ENCODE measurements at places on chromosomes 7 and 10.
A peak's percentile ranks its signal among the peaks of the same experiment; 100 is the strongest.

DNA sequence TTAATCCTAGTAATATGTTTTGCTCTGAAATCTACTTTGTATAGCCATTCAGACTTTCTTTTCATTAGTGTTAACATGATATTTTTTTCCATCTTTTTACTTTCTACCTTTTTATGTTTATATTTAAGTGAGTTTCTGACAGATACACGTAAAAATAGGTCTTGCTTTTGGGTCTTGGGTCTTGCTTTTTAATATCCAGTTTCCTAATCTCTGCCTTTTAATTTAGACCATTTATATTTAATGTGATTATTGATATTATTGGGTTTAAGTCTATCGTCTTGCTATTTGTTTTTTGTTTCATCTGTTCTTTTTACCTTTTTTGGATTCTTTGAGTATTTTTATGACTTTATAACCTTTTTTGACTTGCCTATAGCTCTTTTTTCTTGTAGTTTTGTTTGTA is 7.9 kb downstream of the PHTF2 start:
- DNase-seq: no peak

DNA sequence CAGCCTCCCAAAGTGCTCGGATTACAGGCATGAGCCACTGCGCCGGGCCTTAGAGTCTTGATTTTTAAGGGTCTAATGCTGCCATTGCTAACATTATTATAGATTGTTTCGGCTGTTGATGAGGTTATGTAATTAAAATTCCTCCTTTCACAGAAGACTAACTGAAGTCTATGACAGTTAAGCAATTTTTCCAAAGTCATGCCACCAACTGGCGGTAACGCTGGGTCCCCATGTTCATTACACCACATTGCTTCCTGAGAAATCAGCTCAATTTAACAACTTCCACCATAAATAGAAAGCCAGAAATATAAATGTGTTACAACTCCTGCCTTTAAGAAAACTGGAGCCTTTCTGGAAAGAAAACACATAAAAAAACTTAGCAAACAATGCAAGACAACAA is 3.5 kb downstream of the ERLIN1 start:
- DNase-seq: no peak

DNA sequence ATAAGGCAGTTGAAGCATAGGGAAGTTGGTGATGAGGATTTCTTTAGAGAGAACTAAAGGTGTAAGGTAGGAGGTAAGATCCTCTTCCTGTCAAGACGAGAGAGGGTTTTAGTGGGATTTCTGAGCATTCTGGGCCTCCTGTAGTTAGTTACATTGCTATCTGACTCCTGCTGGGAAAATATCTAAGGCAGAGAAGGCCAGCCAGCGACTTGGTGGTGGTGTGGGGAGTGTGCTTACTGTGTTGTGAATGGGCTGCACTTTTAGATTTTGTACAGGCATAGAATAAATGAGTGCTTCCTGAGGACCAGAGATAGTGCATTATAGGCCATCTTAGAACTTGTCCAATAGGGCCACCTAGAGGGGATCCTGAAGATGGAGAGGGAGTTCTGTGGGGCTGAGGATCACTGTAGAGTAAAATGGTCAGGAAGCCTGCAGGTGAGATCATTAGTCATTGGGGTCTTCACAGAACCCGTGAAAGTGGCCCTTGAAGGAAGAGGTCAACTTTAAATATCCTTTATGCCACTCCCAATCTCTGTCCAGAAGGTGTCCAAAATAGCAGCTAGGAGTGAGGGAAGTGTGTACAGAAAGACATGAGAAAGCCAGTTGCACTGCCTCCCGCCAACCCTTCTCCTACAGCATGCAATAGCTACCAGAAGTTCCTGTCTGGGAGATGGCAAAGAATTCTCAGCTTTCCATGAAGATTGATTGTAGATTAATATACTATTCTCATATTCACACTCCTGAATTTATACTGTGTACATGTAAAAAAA is 266.6 kb downstream of the POLR1F start:
- DNase-seq: peak; percentile 55

DNA sequence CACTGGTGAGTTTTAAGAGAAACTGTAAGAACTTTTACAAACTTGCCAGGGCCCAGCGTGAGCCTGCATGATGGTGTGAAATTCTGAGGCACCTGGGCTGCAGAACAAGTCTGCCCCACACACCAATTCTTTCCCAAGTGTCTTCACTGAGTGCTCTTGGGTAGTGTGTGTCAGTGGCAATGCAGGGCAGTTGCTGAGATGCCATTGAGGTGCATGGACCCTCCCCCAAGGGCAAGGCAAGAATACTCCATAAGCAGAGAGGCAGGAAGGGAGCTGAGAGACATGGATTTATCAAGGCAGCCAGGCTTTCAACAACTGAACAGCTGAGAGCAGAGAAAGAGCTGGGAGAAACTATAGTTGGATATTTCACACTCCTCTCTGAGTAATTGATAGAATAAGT is 801.2 kb downstream of the GRID1 start:
- DNase-seq: no peak

DNA sequence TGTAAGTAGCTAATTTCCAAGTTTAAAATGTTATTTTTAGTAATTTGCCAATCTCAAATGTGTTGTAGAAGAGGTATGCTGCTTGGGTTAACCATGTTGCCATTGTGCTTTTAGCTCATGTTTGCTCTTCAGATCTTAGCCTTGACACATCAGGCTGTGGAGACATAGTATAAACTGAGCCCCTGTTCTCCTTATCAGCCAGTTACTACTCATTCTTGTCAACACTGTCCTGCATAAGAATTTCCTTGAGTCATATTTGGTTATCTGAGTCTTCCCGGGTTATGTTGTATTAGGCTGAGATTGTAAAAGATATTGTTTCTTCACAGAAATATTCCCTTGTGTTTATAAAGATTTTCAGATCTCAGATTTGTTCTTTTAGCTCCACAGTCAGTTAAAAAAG is 4.1 kb downstream of the SSBP1 start:
- no peak for DNase-seq

GRCh38 chr7:124692425-124692824 is 73.2 kb downstream of the GPR37 start:
- no peak for DNase-seq

- DNase-seq: no peak
These were observed 73.1 kb downstream of the LANCL2 start for GRCh38 chr7:55438085-55438756.

DNA sequence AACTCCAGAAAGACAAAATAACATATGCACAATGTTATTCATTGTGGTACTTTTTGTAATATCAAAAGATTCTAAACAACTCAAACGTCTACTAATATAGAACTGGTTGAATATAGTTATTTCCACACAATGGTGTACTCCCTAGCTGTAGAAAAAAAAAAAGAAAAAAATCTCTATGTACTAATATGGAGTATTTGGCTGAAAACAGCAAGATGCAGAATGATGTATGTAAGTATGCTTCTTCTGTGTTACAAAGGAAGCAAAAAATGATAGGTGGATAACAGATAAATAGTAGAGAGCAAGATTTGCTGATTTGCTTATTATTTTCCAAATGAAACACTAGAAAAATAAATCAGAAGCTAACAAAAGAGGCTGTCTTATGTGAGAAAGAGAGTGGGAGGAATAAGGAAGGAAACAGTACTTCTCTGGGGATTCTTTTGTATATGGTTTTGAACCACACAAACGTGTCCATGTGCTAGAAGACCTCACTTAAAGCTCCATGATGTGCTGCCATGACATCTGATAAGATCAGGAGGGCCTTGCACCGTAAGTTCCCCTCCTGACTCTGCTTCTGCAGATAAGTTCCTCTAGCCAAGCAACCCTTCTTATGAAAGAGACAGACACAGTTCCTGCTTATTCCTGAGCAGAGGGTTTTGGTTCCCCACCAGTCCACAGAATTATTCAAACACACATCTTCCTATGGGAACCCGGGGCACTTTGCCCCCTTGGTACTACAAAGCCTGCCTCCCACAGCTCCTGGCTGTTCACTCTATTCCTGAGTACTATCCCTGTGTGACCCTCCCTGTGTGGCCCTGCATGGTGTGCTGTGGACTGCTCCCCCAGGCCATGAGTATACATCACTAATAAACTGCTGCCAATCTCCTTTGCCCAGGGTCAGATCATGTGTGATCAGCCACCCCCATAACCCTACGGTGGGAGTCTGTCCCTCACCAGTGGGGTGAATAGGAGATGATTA is 159.1 kb downstream of the CCDC71L start:
- no peak for DNase-seq

DNA sequence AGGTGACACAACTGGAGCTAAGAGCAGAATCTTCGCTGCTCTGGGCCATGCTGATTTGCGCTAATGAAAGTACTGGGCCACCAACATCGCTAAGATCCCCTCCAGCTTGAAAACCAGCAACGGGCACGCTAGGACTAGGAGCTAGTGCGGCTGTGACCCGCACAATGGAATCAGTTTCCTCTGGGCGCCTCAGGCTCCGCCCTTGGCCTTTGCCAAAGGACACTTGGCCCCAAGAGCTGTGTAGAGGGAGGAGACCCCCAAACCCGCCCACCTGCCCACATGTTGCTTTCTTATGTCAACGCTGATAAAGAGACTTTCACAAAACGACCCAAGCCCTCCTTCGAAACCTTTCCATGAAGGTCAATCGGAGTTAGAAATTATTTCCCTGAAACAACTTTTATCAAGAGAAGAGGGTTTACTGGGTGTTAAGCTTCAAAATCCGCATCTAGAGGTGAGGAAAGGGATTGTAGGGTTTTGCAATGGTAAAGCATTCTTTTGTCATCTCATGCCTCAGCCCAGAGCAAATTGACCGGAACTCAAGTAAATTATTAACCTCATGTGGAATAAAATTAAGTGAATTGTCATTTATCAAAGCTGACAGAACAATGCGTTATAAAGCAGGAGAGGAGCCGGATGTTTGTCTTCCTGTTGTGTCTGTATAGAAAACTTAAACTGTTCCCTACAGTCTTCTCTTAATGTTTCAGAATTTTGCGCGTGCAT is 9.4 kb downstream of the ABCB5 start:
- DNase-seq: peak; percentile 39

DNA sequence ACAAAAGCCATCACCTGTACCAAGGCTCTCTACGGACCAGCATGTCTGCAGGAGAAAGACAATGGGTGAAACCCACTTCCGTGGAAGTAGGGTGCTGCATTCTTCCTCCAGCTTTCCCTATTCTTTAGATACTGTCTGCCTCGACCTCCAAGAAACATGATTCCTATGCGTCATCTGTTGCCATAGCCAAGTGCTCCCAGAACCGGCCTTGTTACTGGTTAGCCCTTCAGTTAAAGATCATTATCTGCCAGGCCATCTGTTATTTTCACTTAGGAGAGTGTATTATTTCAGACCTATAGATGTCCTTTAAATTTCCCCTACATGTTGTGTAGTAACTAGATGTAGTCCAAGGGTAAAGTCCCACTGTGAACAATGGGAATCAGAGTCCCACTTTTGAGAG is 89.0 kb upstream of the KIAA1217 start:
- DNase-seq: no peak

- DNase-seq: no peak
These were observed 2.4 kb downstream of the ZNF3 start for GRCh38 chr7:100079024-100079560.

GRCh38 chr7:16564909-16565426 is 38.3 kb downstream of the LRRC72 start:
- DNase-seq: peak; percentile 58

GRCh38 chr7:18503126-18503866 is 7.7 kb downstream of the HDAC9 start:
- no peak for DNase-seq

DNA sequence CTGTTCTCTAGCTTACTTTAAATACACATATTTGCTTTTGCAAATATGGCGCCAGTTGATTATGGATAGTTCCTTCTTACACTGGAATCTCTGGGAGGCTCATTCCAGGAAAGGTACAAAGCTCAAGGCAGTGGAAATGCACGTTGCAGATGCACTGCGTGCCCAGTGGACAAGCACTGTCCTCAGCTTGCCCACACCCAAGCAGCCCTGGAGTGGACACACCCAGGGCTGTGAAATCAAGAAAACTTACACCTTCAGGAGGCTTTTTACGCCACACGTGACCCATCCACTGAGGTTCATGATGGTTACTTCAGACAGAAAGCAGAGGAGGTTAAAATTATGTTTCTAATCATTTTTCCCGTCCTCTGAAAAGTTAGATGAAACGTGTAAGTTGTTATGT is 248.5 kb downstream of the VTI1A start:
- DNase-seq: no peak

DNA sequence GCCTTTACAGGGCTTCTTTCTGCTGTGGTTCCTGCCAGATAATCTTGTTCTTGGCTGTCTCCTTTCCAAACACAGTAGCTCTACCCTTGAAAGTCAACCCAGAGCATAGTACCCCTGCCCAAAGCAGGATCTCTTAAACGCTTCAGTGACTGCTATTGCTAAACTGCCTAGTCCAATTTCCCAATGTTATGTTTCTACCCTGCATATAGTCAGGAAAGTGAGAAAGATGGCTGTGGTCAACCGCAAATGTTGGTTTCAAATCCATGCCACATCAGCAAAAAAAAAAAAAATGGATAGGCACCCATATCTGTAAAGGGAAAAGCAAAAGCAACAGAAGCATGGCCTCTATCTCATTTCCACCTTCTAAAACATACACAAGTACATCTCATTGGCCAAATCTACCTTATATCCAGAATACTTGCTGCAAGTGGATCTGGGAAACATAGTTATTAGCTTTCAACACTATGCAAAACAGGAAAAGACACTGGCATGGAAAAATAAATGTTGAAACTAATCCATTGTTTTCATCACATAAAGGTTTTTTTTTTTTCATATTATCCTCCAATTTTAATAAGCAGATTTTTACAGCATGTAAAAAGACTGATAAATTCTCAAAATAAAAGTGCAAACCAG is 59.8 kb downstream of the DNAJC1 start:
- no peak for DNase-seq

GRCh38 chr7:117157241-117158209 is 165.3 kb downstream of the WNT2 start:
- peak; percentile 17 for DNase-seq

- DNase-seq: no peak
These were observed 277.6 kb upstream of the IGFBP3 start for GRCh38 chr7:46198701-46199100.

- no peak for DNase-seq
These were observed 494.0 kb upstream of the POT1 start for GRCh38 chr7:125423458-125424155.

GRCh38 chr7:20864221-20864620 is 77.5 kb upstream of the SP8 start:
- DNase-seq: no peak

- DNase-seq: no peak
These were observed 17.4 kb downstream of the ESYT2 start for GRCh38 chr7:158811894-158812293.

DNA sequence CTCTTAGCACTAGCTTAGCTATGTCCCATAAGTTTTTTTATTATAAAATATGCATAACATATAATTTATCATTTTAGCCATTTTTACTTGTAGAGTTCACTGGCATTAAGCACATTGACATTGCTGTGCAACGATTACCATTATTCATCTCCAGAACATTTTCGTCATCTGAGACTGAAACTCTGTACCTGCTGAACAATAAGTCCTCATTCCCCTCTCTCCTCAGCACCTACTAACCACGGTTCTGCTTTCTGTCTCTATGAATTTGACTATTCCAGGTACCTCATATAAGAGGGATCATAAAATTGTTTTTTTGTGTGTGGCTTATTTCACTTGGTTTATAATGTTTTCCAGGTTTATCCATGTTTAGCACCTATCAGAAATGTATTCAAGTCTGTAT is 64.1 kb downstream of the SHOC2 start:
- DNase-seq: no peak

GRCh38 chr7:113092762-113093161 is 6.1 kb upstream of the GPR85 start:
- no peak for DNase-seq
